Activated gamma-delta T cell (primary cell): ENCODE measurements at places on chromosomes 2 and 18.

DNA sequence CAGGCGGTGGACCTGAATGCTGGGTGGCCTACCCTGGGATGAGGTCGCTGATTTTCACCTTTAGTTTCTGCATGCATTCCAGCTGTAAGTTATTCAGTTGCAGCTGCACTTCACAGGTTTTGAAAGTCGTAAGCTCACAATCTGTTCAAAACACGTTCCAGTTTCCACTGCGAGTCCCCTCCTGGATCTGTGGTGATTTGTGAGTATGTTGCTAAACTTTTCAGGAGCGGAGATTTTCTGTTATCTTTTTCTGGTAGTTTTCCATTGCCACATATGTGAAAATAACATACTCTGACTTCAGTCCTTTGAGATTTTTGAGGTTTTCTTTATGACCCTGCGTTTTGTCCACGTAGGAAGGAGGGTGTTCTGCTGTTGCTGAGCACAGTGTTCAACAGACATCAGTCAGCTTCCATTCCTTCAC lies 102.1 kb downstream of the SNTG2 start:
- DNase-seq, result no peak

DNA sequence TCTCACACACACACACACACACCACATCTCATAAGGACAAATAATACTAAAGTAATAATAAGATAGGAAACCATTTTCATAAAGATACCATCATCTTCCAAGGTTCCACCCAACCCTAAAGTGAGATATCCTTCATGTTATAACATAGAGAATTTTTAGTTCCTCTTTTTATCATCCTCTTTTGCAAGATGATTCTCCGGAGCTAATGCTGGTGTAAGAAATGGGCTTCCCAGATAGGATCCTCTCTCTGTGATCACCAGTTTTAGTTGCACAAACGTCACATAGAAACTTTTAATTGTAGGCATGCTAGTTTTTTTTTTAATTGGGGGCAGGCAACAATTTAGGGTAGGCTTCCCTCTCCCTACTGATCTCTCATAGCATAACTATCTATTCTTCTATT lies 49.6 kb downstream of the ARHGAP25 start:
- no peak for DNase-seq

DNA sequence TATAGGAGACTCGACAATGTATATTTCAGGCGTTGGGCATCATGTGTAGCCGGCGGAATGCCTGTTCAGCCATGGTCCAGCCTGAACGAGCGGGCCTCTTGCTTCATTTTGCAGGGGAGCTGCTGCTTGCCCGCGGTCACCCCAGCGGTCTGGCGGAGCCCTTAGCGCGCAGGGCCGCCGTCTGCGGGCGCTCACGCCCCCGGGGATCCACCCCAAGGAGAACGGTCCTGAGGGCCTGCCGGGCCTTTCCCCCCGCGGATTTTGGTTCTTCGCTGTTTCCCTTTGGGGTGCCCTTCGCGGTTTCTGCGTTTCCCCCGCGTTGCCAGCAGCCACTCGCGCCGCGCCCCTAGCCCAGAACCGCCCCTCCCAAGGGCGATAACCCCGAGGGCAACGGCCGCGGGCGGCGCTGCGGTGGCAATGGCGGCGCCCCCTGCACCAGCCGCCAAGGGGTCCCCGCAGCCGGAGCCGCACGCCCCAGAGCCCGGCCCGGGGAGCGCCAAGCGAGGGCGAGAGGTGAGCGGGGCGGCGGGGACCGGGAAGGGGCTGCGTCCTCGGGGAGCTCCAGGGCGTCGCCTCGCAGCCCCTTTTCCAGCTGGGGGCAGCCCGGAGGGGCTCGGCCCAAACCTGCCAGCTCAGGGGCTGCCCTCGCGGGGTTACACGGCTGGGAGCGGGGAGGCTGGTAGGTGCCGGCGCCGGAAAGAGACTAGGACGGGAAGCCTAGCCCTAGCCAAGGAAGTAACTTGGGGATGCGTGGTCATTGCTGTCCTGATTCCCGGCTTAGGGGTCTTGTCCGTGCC lies at the start of gene MFSD2B:
Gene MFSD2B, plus strand, starts transcription at position 406 of the 797 bp plus-strand sequence. Its CDS starts 12 bp downstream, at position 418.
- no peak for DNase-seq

- DNase-seq, result no peak
Observed at GRCh38 chr2:200795028-200795440, 16.7 kb upstream of the BZW1 start.

- no peak for DNase-seq
Observed at GRCh38 chr2:200786826-200787225, 24.9 kb upstream of the BZW1 start.

- DNase-seq, result no peak
Observed at GRCh38 chr2:156573710-156574109, 137.5 kb downstream of the GPD2 start.

GRCh38 chr2:112917856-112918255 lies 6.9 kb downstream of the IL37 start:
- no peak for DNase-seq

GRCh38 chr2:204551512-204551863 lies 6.2 kb downstream of the PARD3B start:
- DNase-seq, result no peak

DNA sequence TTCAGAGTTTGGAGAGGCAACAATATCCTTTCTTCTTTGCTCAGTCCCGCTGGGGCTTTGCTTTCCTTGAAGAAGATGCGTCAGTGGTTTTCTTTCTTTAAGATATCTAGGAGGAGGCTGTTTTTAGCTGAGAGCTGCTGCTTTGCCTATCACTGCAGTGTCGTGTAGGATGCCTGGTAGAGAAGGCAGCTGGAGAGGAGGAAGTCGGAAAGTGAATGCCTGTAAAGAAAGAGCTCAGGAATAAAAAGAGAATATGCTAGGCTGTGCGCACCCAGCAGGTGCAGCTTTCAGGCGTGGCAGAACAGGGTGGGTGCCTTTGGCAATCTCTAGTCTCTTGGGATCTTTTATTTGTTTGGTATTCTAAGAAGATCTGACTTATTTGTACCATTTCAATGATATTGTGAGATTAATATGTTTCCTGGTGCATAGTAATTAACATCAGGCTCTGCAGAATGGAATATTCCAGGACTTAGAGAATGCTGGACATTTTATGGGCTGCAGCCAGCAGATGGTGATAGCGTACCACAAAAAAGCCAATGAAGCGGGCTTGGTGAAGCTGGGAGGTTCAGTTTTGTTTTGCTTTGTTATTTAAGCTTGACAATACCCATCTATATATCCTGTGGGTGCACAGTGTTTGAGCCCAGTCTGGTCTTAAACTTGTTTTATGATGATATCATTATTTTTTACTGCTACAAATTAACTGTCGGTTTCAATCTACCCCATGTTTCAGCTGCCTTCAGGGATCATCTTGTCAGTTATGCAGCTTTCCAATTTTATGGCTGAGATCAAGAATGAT lies 34.9 kb downstream of the CAVIN2 start:
- no peak for DNase-seq

GRCh38 chr2:102037681-102038080 lies 45.9 kb downstream of the IL1R2 start:
- no peak for DNase-seq

DNA sequence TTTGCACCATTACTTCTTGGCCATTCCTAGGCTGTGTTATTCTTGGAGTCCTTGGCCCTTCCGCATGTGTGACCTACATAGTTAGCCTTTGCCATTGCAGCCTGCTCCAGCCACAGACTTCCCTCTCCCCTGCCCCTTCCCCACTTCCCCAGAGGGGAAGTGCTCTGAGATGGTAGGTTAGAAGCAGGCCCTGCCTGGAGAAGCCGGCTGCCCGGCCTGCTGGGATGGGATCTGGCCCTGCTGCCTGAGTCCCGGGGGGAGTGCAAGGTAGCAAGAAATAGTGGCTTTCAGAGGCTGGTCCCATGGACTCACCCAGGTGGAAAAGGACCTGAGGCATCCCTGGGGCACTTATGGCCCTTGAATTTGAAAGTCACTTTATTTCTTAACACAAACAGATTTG lies 28.4 kb upstream of the OTOF start:
- DNase-seq, result no peak

DNA sequence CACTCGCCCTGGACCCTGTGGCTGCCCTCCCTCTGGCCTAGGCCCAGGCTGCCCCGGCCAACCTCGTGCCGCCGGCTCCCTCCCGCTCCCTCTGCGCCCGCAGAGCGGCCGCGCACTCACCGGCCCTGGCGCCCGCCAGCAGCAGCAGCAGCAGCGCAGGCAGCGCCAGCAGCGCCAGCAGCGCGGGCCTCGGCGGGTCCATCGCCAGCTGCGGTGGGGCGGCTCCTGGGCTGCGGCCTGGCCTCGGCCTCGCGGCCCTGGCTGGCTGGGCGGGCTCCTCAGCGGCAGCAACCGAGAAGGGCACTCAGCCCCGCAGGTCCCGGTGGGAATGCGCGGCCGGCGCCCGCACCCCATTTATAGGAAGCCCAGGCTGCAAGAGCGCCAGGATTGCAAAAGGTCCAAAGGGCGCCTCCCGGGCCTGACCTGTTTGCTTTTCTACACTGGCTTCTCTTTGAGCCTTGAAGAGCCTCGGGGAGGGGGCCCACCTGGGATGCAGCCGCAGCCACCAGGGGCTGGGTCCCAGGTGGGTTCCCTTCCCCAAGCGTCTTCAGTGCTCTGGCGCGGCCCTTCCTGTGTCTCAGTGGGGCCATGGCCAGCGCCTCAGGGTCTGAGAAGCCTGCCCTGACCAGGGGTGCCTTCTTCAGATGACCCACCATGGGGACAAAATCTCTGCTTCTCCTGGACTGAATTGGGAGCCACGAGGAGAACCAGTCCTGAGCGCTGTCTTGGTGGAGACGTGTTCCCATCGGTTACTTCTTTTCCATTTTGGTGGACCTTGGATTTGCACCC lies at the start of gene APOB:
Gene APOB, minus strand, starts transcription at position 330 of the 789 bp plus-strand sequence. Its CDS starts 128 bp downstream, at position 202.
- no peak for DNase-seq
